ENCODE measurements at places on chromosomes 7 and 10. TPM values are rescaled to one million over a fixed set of nuclear protein-coding genes. Genes with fewer than 3 reads are reported as not detected.

ZNF12 gene
- 17.7 TPM for total RNA-seq

MMD2 gene
- not detected for total RNA-seq

CRYGN gene
- total RNA-seq = not detected

C10orf62 gene
- total RNA-seq = under 0.01 TPM

GRID2IP gene
- total RNA-seq = not detected

LRRC18 gene
- total RNA-seq = under 0.01 TPM

BMS1 gene
- 10.4 TPM for total RNA-seq

VAX1 gene
- total RNA-seq = not detected

All from skeletal muscle tissue (tissue), 5 donors.